ENCODE measurements at places on chromosomes 4 and X.

GRCh38 chr4:7735961-7736360 lies 203.7 kb downstream of the AFAP1 start:
- DNase-seq = no peak

- DNase-seq = no peak
Measured at GRCh38 chr4:150237110-150237872, 159.0 kb downstream of the DCLK2 start.

DNA sequence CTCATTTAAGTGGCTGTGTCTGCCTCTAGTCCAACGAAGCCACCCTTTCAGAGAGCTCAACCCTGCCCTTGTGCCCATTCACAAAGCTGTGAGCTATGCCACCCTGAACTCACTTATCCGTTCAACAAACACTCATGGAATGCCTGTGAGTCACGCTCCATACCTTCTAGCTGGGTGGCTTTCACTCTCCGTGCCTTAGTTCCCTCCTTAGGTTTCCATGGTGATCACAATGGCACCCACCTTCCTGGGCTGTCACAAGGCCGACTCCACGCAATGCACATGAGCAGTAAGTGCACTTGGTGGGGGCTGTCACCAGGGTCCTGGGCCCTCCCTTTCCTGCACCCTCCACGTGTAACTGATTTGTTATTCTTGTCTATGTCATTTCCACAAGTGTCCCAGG lies 37.2 kb upstream of the PPP2R2C start:
- DNase-seq = no peak

DNA sequence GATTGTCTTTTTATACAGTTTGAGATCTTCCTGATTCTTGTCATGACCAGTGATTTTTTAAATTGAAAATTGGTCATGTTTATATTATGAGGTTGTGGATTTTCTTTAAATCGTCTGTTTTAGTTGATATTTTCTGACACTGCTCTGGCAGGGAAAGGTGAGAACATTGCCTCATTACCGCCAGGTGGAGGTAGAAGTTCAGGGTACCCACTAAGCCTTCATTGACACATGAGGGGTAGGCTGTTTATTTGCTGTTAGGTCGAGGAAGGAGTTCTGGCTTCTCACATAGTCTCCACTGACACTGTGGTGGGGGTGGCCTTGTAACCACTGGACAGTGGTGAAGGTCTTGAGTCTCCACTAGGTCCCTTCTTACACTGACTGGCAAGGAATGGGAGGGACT lies 117.6 kb upstream of the GPR101 start:
- no peak for DNase-seq

DNA sequence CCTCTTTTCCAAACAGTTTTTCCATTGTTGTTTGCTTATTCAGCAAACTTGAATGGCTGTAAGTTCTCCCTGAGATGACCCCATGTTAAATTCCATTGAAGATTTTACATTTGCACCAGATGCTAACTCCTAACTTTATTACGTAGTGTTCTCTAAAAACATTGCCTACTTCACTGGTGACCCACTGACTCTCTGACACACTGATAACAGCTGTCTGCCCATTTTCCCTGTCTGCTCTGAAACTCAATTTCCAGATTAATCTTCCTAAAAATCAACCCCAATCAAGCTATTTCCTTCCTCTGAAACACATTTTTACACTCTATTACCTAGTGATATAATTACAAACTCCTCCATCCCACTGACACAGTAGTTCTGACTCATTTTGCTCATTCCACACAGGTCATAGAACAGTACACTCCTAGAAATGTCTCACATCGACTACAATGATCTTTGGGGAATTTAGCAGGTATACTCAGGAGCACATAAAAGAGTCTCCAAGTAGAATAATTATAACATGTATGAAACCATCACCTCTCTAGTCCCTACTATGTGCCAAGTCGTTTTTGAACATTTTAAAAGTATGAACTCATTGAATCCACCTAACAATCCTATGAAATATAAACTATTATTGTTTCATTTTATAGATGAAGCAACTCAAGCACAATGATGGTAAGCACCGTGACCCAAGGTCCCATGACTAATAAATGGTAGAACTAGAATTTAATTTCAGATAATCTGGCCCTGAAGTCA lies 210.9 kb downstream of the SLIT2 start:
- DNase-seq = no peak

DNA sequence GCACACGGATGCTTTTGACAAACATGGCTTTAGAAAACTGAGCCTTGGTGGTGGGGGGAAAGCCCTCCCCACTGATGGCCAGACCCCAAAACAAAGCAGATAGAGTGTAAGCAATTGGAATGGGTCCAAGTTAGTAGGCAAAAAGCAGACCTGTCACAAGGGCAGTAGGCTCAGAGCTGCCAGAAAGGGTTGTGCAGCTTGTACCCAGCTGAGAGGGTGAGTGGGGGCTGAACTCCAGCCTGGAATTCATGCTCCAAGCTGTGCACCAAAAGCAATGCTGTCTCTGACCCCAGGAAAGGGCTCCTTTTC lies 101.1 kb upstream of the TEX13D start:
- no peak for DNase-seq

GRCh38 chr4:176775338-176775737 lies 17.4 kb downstream of the VEGFC start:
- DNase-seq = no peak

GRCh38 chr4:82381661-82382296 lies 8.0 kb upstream of the HNRNPD start:
- no peak for DNase-seq

GRCh38 chr4:181982437-181982836 lies 260.8 kb upstream of the TENM3 start:
- DNase-seq = no peak

Data from stimulated activated CD8-positive, alpha-beta memory T cell treated with anti-CD3 and anti-CD28 coated beads, Interleukin-4, amount 100 ng/mL, for 1 hour (primary cell).